ENCODE measurements at places on chromosomes 7 and 10.

GRCh38 chr7:126803060-126803665 lies 449.6 kb downstream of the GRM8 start:
- peak; percentile 60 for DNase-seq

DNA sequence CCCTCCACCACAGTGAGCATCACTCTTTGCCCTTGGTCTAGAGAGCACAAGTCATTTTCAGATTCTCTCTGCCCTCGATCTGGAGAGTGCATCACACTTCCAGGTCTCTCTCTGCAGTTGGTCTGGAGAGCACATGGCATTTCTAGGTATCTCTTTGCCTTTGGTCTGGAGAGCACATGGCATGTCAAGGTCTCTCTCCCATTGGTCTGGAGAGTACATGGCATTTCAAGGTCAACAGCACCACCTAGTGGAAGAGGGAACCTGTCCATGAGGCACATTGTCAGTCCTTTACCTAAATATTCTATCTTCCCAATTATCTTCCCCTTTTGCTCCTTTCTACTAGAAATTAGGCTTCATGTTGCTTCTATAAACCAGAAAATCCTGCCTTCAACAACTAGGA lies 1139.4 kb downstream of the XPNPEP1 start:
- DNase-seq = no peak

GRCh38 chr7:108246227-108246837 lies 116.2 kb upstream of the LAMB4 start:
- no peak for DNase-seq

DNA sequence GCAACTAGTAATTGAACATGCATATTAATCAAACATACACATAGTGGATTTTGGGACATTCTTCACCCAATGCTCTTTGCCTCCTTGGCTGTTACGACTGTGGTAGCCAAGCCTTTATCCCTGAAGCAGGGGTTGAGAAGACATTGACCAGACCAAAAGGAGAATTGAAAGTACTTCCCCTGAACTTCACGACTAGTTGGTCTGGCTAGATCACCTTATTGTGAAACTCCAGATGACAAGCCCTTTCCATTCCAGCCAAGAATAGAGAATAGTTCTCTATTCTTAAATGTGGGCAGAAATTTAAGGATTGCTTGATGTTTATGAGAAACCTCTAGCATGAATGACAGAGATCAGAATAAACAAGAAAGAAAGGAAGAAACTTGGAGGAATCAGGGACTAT lies 97.0 kb downstream of the LRMDA start:
- DNase-seq = no peak

- no peak for DNase-seq
Observed at GRCh38 chr10:109982123-109982522, 25.7 kb upstream of the ADD3 start.

DNA sequence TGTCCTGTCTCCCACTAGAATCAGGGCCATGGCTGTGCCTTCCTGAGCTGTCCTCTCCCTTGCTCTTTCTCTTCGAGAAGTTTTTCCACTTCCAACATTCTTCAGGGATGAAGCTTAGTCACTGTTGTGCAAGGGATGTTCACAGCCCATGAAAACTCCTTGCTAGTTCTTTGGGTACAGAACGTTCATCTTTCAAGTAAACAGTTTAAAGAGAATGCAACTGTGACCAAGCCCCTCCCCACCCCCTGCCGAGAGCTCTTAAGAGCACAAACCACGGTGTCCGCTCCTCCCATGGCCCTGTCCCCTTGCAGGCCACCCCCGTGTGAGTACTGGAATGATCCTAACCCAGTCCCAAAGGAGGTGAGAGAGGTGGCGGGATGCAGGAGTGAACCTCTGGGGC lies 161.1 kb upstream of the RHEB start:
- no peak for DNase-seq

DNA sequence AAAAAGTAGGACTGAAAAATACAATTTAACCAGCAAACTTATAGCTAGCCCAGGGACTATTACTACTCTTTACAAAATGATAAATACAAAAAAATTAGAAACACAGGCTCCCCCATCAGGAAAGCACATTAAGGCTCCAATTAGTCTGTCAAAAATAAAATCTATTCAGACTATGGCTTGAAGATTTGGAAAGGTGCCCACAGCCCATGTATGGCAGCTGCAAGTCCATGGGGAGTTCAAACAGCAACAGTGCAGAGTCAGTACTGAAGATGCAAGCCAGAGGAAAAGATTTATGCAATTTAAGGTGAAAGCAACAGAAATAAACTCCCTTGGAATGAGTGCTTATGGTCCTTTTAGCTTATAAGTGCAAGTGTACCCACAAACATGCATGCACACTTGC lies 29.7 kb downstream of the IMMP2L start:
- no peak for DNase-seq

- DNase-seq = no peak
Observed at GRCh38 chr7:6529643-6530042, 21.6 kb downstream of the GRID2IP start.

- no peak for DNase-seq
Observed at GRCh38 chr7:49839863-49840645, 66.6 kb downstream of the VWC2 start.

DNA sequence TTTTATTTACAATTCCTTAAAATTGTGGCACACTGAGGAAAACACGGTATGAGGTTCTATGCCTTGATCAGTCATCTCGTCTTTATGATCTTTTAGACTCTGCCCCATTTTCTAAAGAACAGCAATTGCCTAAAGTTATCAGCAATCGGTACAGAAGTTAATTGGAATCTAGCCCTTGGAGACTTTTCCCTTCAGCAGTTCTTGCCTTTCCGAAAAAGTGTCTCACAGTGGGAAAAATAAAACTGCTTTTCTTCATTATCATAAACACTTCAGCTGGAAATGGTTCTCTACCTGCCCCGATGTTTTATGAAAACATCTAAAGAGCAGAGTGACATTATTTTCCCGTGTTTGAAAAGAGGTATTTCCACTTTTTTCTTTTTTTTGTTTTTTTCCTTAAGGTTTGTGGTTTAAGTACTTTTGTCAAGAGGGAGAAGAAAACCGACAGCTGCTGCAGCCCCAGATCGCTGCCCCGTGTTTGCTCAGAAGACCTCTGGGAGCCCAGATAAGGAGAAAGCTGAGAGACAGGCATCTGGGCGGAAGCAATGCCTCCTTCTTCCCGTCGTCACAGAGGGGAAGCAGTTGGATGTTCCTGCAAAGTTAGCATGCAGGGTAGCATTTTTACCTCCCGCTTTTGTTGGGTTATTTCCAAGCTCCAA lies 149.7 kb downstream of the FRMD4A start:
- no peak for DNase-seq

DNA sequence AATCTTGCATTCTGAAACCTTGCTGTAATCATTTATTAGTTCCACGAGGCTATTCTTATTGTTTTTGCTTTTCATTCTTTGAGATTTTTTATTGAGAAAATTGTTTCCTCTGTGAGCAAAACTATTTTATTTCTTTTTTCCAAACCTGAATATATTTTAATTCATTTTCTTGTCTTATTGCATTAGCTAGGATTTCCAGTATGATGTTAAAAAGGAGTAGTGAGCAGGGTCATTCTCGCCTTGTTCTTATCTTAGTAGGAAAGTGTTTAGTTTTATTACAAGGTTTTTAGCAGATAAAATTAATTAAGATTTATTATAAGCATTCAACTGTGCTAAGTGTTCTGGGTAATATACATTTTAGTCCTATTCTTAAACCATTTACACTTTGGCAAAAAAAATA lies 214.6 kb upstream of the KLF6 start:
- no peak for DNase-seq

GRCh38 chr10:17475661-17476060 lies 21.3 kb upstream of the ST8SIA6 start:
- no peak for DNase-seq

- DNase-seq = no peak
Observed at GRCh38 chr10:119734396-119735332, 8.8 kb downstream of the INPP5F start.

DNA sequence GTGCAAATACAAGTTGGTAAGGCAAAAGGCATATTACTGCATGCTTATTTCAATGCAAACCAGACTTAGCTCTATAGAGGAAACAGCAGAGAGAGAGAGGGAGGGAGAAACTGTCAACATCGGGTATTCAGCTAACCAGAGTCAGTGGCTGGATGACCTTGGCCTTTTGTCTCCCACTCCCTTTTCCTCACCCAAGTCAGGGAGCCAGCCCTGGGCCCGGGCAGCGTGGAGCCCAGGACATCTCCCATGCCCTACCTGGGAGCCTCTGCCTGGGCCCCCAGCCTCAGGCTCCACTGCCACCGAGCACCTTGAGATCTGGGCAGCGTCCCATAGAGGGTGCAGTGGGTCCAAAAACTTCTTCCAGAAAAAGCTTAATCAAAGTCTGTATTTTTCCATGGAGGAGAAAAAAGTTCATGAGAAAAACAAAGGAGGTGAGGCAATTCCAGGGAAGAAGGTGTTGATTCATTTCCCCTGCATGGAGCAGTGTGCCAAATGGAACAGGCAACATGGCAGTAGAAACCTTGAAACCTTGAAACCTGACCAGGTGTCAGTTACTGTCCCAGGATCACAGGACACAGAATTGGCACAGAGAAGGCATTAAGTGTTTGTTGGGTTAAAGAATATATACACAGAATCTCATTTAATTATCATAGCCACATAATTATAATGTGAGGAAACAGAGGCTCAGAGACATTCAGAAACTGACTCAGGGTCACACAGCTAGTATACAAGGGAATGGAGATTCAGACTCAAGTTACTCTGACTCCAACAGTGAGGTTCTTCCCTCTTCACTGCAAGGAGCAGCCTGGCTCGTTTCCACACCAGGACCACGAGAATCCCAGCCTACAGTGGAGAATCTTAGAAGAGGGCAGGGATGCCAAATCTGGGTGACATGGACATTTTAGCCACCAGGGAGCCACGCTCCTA lies 5.8 kb upstream of the NCOA4 start:
- no peak for DNase-seq

DNA sequence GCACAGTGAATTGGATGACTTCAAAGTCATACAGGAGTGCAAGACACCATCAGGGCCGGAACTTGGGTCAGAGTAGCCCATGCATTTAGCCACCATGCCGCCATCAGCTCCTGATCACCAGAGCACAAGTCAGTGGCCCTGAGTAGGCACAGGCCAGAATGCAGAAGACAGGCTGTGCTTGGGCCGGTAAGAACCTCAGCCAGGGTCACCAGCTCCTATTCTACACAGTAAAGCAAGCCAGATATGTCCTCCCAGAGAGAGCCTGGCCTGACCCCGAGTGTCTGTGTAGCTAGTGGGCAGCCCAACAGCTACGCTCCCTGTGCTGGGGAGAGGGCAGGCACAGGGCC lies 44.5 kb upstream of the COL13A1 start:
- no peak for DNase-seq

GRCh38 chr10:69335063-69335587 lies 56.8 kb downstream of the HK1 start:
- no peak for DNase-seq

DNA sequence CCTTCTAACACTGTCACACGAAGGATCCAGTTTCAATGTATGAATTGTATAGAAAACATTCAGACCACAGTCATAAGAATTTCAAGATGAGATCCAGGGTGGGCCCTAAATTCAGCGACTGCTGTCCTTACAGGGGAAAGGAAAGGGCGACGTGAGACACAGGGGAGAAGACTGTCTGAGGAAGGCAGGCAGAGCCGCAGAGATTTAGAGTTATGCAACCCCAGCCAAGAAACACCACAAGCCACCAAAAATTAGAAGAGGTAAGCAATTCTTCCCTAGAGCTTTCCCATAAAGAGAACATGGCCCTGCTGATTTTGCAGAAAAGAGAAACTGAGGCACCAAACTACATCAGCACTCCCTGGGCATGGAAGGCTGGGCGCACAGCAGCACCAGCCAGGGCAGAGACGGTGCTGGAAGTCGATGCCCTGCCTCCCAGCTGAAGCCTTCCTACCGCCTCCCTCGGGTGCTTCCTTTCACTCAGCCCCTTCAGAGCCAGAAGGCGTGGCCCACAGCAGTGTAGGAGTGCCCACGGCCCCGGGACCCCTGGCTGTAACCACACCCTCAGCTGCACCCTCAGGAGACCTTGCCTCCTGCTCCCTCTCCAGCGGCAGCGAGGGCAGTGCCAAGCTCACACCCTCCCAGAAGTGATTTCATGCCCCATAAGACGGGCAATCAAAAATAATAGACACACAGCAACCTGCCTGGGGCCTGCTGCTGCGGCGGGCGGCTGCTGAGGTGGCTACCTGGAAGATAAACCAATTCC lies 81.0 kb upstream of the LRRC4 start:
- no peak for DNase-seq

- DNase-seq = no peak
Observed at GRCh38 chr7:135971366-135971725, 5.8 kb downstream of the MTPN start.

DNA sequence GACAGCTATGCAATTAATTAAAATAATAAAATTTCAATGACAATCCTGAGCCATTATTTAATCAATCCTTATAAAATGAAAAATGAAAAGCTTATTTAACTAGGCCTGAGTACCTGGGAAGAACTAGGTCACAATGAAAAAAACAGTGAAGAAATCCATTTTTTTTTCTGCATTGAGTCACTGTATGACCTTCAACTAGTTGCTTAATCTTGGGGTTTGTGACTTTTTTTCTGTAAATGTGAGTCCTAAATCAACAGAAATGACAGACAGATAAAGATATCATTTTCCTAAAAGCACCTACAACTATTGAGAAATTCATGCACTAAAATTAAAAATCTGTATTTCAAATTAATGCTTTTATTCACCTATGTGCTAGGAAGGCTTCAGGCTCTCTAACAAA lies 96.8 kb downstream of the TMEM26 start:
- DNase-seq = no peak

All from NCI-H1930 (cell line).